ENCODE measurements at places on chromosomes 2 and 18.

- no peak for DNase-seq
These were observed 28.2 kb downstream of the MYCN start for GRCh38 chr2:15968280-15969178.

GRCh38 chr18:76317136-76317535 lies 177.9 kb downstream of the ZNF516 start:
- no peak for DNase-seq

DNA sequence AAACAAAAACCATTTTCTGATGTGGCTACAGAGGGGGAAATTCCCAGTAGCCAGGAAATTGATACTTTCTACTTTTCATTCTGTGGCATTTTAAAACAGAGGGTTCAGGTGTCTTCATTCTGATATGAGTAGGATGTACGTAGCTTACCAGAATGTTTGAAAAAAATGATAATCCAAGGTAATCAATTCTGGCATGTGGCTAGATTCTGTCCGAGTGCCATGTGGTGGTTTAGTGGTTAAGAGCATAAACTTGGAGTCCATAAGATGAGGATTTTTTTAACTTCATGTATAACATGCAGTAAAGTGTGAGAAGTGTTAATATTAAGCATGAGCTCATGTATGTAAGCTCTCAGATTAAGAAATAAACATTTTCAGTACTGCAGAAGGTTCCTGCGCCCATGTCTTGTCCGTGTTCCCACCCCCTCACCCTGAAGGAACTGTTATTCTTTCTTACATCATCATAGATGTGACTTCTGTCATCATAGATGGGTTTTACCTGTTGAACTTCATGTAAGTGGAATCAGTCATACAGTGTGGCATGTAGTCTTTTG lies 4.5 kb downstream of the B3GNT2 start:
- DNase-seq: no peak

DNA sequence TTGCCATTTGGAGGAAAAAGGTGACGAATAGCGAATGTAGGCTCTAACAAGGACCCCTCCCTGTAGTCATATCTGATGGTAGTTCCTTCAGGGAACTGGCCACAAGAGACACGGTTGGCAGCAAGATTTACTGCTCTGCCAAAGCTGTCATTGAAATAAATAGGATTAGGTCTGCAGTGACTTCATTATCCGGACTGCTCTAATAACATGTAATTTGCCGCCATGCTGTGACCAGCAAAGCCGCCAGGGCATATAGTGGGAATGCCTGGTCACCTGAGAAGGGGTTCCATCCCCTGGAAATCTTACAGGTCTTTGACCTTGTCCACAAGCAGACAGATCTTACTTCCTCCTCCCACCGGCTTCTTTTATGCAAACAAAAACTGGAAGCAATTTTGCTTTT lies 59.4 kb upstream of the LAPTM4A start:
- DNase-seq: no peak

Data from NCI-H2107 (cell line).